ENCODE measurements at places on chromosomes 16 and 17. TPM values are rescaled to one million over a fixed set of nuclear protein-coding genes. Genes with fewer than 3 reads are reported as not detected.

The MC1R gene
- total RNA-seq, result 4.2 TPM

GRCh38 chr17:73851091-73851490 lies 206.8 kb upstream of the SDK2 start:
- no peak for DNase-seq

DNA sequence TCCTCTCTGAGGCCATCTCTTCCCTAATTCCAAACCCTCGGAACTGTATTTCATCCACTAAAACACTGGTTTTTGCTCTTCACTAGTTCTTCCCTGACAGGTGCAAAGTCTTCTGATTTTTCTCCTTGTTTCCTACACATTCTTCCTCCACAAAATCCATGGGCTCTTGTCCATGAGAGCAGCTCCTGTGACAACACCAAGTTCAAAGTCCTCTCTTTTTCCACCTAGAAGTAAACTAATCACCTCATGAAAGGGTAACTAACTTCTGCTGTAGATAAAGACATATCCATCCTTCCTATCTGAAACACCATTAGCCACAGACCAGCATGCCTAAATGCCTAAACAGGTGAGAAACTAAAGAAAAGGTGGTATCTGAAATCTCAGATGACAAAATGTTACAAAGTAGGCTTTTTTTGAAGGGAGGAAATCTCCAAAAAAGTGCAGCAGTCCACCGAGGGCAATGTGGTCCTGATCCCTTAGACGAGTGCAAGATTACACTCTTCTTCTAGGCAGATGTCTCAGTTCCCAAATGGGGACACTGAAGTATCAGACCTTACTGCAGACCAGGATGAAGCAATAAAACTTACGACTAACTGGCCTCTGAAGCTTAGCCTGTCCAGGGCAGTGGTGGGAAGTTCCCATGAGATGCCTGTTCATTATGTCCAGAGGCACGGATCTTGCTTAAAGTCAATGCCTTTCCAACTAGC lies 2.8 kb downstream of the PIP4K2B start:
- DNase-seq, result no peak

- no peak for DNase-seq
Measured at GRCh38 chr17:72591289-72592241, 470.7 kb downstream of the SOX9 start.
